Caki2 (cell line): ENCODE measurements at places on chromosomes 3 and 15. TPM values are rescaled to one million over a fixed set of nuclear protein-coding genes. Genes with fewer than 3 reads are reported as not detected.

GRCh38 chr3:148974726-148975125 lies 16.6 kb upstream of the GYG1 start:
- DNase-seq: no peak

Gene RASGRP1
- total RNA-seq: 0.30 and 2.5 TPM in 2 replicates

- no peak for DNase-seq
These were observed 288.2 kb upstream of the RORA start for GRCh38 chr15:61517335-61517734.

DNA sequence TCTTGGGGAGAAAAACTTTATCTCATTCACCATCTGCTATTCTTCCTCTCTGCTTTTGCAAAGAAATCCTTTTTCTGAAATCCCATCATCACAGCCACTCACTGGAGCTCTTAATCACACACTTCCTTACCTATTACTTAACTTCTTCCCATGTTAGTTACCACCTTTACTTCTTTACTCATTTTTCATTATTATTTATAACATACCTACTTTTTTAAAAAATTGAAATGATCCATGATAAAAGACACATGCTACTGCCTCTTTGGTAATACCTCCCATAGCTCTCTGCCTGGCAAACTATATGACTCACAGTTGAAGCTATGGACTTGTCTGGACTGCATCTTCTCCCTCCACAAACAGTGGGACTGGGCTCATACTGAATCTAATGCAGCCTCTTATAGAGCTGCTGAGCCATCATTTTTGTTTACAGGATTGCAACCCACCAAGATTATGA lies 150.3 kb downstream of the TNIK start:
- peak; percentile 49 for DNase-seq

Gene DPPA2
- 0.51 TPM in 1 of 2 replicates, not detected in the other for total RNA-seq
